Activated T-cell treated with anti-CD3 and anti-CD28 coated beads for 48 hours (primary cell): ENCODE measurements at places on chromosomes 3 and 15.

DNA sequence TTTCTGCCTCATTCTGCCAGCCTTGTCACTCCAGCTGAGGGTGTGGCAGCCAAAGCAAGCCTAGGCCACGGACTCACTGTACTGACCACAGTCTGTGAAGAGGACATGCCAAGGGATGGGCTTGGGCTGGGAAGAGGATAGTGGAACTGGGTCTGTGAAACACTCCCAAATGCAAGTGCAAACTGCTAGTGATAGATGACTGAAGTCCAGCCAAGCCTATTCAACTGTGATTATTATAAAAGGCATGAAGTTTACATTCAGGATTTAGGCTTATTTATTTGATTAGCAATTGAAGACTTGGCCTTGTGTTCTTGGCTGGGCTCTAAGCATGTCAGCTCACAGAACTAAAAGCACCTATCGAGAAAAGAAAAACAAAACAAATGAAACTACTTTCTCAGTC is 84.9 kb upstream of the UBE2E1 start:
- DNase-seq = no peak

DNA sequence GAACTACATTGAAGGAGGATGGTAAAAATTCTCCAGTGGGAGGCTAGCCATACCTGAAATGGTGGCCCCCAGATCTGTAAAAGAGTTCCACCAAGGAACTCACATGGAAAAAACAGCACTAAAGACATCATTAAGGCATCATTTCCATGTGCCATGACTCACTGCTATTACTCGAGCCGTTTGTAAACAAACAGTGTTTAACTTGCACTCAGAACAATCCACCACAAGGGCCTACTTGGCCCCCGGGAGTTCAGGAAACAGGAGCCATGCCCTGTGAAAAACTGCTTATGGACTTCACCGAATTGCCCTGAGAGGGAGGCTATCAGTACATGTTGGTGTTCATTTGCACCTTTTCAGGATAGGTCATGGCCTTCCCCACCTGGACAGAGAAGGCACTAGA is 18.2 kb downstream of the CCR4 start:
- DNase-seq = no peak

DNA sequence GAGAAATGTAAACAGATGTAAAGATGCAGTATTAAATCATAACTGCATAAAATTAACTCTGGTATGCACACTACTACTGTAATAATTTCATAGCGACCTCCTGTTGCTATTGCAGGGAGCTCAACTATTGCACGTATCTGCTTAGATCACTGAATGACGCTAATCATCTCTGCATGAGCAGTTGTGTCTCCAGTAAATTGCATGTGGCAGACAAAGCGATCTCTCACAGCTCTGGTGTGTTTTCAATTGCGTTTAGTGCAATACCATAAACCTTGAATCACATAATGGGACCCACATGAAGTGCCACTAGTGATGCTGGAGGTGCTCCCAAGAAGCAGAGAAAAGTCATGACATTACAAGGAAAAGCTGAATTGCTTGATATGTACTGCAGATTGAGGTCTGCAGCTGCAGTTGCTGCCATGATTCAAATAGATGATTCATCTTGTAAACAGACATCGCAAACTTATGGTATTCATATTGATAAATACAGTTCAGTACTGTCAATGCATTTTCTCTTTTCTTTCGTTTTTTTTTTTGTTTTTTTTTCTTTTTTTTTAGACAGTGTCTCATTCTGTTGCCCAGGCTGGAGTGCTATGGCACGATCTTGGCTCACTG is 30.2 kb upstream of the LCTL start:
- no peak for DNase-seq

- DNase-seq = no peak
Measured at GRCh38 chr3:100042166-100042981, 71.9 kb downstream of the FILIP1L start.

- DNase-seq = no peak
Measured at GRCh38 chr3:52298149-52299098, 10.8 kb downstream of the GLYCTK start.

DNA sequence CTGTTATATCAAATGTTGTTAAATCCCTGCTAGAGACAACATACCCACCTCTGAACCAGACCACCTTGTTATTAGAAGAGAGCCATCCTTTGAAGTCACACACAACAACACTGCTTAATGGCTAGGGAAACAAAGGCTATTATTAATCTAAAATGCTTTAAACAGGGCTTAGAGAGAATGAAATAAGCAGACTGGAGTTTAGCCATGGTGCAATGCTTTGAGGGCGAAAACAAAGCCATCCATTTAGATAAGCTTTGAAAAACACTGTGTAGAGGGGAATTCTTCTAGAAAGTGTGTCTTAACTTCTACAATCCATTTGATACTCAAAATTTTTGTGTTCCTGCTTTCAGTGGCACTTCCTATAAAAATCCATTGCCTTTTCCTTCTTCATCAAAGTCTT is 148.6 kb downstream of the IL5RA start:
- DNase-seq = no peak

- no peak for DNase-seq
Measured at GRCh38 chr3:49750056-49750455, 26.3 kb upstream of the GMPPB start.

- no peak for DNase-seq
Measured at GRCh38 chr15:54033869-54034458, 55.7 kb downstream of the UNC13C start.

DNA sequence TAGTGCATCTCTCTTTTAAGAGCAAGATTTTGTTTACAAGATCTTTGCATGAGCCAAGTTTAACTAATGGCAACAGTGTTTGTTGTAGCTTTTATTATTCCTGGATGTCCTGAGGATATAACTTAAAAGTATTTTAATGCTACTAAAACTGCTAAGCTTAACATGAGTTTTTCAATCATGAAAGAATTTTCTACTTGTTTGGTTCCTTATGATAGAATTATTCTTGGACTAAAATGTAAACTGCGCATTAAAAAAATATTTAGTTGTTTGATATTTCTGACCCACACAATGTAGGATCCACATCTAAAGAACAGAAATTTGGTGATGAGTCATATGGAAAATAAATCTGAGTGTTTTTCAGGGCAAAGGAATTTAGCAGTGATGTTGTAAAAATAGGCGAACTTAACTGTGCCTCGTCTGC is 70.8 kb downstream of the RAP2B start:
- DNase-seq = no peak

DNA sequence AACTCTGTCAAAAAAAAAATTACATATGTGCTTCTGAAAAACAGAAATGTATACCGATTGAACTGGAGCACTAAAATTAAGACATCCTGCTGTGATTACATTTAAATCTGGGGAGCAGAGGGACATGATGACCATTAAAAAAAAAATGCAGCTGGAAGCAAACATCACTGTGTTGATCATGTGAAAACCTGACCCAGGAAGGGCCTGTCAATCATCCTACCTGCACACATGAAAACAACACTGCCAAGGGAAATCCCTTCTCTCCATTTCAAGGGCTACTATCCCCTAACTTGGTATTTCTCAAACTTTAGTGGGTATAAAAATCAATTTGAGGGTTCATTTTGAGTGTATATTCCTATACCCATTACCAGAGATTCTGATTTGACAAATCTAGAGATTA is 719.9 kb upstream of the CBLB start:
- DNase-seq = no peak

- DNase-seq = no peak
Measured at GRCh38 chr3:16377196-16377595, 112.2 kb downstream of the OXNAD1 start.

DNA sequence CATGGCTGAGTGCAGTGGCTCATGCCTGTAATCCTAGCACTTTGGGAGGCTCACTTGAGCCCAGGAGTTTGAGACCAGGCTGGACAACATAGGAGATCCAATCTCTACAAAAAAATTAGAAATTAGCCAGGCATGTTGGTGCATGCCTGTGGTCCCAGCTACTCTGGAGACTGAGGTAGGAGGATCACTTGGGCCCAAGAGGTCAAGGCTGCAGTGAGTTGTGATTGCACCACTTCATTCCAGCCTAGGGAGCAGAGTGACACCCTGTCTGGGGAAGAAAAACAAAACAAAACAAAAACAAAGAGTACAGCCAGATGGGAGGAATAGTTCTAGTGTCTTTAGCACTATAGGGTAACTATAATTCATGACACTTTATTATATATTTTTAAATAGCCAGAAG is 26.2 kb upstream of the COMMD4 start:
- DNase-seq = no peak

- no peak for DNase-seq
Measured at GRCh38 chr3:5016211-5017161, 37.2 kb downstream of the BHLHE40 start.

GRCh38 chr3:186381424-186382216 is 19.6 kb upstream of the DGKG start:
- DNase-seq = no peak

DNA sequence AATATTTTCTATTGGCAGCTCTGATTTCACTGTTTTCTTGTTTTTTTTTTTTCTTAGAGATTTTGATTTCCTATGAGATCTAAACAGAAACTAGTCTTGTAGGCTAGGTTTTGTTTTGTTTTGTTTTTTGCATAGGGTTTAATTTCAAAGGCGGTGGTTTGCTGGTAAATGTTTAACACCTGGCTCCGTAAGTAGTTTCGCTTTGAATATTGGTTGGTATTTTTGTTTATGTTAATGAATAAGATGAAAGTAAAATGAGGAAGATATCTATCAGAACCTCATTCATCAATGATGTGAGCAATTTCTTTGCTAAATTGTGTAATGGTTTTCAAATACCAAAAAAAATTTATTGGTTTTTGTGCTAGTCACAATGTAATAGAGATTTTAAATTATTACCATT is 39.7 kb upstream of the TM4SF1 start:
- no peak for DNase-seq

DNA sequence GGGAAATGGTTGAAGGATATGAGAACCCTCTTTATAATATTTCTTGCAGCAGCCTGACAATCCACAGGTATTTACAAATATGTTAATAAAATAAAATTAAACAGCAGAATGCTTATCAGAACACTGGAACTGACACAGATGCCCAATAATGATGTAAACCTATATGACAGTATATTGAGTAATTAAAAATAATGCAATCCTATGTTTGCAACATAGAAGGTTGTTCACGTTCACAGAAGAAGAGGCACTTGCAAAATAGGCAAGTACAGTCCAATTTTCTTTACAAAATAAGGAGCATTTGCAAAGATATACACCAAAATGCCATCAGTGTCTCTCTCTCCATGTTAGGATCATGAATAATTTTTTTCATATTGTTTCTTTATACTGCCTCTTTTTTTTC is 397.0 kb upstream of the WNT5A start:
- DNase-seq = no peak

- no peak for DNase-seq
Measured at GRCh38 chr3:127753338-127753737, 69.0 kb downstream of the MGLL start.

DNA sequence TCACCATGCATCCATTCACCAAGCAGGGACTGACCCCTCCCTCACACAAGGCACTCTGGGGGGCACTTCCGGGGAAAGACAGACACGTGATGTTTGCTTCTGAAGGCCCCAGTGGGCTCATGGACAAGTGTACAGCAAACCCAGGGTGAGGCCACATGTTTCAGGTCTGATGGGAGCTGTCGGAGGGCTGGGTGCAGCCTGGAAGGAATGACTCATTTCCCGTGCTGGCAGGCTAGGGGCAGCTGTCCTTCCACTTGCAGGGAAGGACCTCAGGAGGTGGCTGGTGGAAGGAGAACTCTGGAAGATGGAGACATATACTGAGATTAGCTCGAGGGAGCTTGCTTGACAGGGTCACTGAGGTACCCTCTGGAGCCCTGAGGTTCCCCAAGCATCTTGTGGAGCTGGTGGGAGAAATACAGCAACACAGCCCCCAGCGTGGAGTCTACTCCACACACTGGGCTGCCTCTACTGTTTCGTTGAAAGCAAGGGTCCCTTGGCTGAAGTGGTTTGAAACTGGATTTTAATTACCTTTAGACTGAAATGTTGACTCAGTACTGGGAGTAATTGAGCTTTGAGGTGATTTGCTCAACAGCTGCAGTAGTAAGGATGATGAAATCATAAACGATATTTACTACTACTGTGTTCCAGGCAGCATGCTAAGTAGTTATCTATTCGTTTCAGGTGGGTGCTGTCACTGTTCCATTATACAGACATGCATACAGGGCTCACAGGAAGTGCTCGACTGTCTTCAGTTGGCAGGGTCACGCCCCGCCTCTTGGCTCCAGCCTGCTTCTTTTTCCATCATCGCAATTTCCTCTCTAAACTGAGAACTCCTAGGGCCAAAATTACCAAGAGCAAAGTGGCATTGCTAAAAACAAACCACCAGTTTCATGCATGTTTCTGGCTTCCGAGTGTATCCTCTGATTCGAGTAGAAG is 230.4 kb downstream of the ADAMTS17 start:
- DNase-seq = peak; percentile 36

GRCh38 chr15:60389261-60390077 is 8.3 kb downstream of the ANXA2 start:
- DNase-seq = no peak

GRCh38 chr3:156637480-156638022 is 36.8 kb upstream of the TIPARP start:
- no peak for DNase-seq

- no peak for DNase-seq
Measured at GRCh38 chr3:76361010-76361409, 575.7 kb upstream of the ZNF717 start.

DNA sequence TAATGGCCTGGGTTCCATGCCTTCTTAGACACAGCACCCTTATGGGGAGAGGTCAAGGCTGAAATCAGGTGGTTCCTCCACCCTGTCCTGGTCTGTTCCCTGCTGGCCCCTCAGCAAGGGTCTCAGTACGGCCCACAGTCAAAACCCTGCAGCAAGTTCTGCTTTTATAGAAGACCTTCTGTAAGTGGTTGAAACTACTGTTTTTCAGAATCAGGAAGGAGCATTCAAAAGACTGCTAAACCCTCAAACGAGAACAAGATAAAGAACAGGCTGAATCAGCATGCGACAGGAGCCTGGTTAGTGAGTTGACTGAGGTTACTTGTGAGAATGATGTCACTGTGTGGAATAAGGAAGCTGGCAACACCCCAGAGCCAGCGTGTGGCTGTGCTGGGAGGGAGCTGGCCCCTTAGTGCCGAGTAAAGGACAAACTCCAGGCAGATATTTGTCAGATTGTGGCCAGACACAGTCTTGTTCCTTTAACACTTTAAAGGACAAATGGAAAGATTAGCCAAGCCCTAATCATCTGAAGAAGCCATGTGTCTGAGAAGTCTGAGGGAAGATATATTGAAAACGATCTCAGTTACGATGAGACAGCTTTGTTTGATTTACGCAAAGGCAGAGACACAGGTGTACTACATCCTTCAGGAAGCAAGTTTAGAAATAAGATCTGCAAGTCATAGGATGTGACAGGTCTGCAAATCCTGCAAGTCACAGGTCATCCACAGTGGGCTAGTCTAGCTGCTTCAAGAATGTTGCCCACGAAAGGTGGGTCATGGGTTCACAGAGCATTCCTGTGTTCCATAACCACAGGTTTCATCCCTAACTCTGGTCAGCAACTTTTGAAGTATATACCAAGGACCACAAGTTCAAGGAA is 54.0 kb downstream of the B3GNT5 start:
- DNase-seq = peak; percentile 37
